ENCODE measurements at places on chromosomes 7 and 10. TPM values are rescaled to one million over a fixed set of nuclear protein-coding genes. Genes with fewer than 3 reads are reported as not detected.

ERLIN1 gene
- total RNA-seq = 54.9 TPM

TRPV6 gene
- total RNA-seq = not detected

EN2 gene
- total RNA-seq = not detected

PNLIP gene
- total RNA-seq = not detected

NPY gene
- 34.4 TPM for total RNA-seq

JAZF1 gene
- total RNA-seq = 1.5 TPM

PTPN20 gene
- total RNA-seq = not detected

PTN gene
- total RNA-seq = 0.41 TPM

CACUL1 gene
- 31.9 TPM for total RNA-seq

ZNF485 gene
- 5.1 TPM for total RNA-seq

LDB3 gene
- 0.34 TPM for total RNA-seq

CTAGE15 gene
- not detected for total RNA-seq

MGMT gene
- 28.0 TPM for total RNA-seq

PRF1 gene
- total RNA-seq = not detected

SGPL1 gene
- total RNA-seq = 65.5 TPM

CTAGE8 gene
- 2.8 TPM for total RNA-seq

TMEM130 gene
- total RNA-seq = 0.31 TPM

CHN2 gene
- 61.2 TPM for total RNA-seq

NUTM2D gene
- 1.7 TPM for total RNA-seq

CUZD1 gene
- 1.6 TPM for total RNA-seq

FKBP9 gene
- 28.6 TPM for total RNA-seq

CNPY1 gene
- not detected for total RNA-seq

CAMK2G gene
- total RNA-seq = 32.7 TPM

SGCE gene
- 49.2 TPM for total RNA-seq

C7orf57 gene
- total RNA-seq = not detected

AQP1 gene
- total RNA-seq = 0.37 TPM

CYP26A1 gene
- not detected for total RNA-seq

SBDS gene
- 63.4 TPM for total RNA-seq

PAX4 gene
- not detected for total RNA-seq

CDNF gene
- 0.34 TPM for total RNA-seq

HOXA3 gene
- total RNA-seq = not detected

ZNF239 gene
- total RNA-seq = 9.7 TPM

SMO gene
- total RNA-seq = 40.3 TPM

TMEM213 gene
- total RNA-seq = not detected

Measured in A673 (cell line).